ENCODE measurements at places on chromosomes 2 and 18.
A peak's percentile ranks its signal among the peaks of the same experiment; 100 is the strongest.

DNA sequence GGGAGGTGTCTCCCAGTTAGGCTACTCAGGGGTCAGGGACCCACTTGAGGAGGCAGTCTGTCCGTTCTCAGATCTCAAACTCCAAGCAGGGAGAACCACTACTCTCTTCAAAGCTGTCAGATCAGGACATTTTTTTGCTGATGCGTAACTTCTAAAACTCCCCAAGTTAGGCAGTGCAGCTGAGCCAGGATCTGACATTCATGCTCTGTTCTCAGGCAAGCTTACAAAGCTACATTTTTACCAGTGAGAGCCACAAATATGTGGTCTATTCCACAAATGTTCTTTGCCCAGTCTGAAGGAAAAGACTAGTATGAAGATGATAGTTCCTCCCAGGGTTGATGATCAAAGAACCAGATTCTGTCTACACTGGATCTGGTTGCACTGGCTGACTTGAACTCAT, 184.1 kb downstream of the MTCL1 start:
- DNase-seq: no peak

GRCh38 chr2:69191634-69192033, 178.7 kb downstream of the ANTXR1 start:
- no peak for DNase-seq

- DNase-seq: no peak
These were observed 11.8 kb upstream of the FN1 start for GRCh38 chr2:215447673-215448081.

DNA sequence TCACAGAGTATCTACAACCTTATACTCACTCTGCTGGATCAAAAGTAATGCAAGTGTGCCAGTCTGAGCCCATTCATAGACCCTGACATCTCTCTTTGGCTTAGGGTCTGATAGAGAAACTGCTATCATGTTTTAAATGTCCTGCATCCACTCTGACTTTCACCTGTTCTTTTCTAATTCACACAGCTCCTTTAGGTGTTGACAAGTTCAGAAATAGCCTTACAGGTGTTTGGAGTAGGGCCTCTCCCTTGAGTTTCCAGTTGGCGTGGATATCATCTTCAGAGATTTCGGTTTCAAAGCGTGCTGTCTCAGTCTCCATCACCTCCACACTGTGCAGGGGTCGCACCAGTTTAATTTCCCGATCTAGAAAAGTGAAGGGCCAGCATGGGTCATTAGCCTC, 150.3 kb downstream of the PLEKHA3 start:
- DNase-seq: no peak

DNA sequence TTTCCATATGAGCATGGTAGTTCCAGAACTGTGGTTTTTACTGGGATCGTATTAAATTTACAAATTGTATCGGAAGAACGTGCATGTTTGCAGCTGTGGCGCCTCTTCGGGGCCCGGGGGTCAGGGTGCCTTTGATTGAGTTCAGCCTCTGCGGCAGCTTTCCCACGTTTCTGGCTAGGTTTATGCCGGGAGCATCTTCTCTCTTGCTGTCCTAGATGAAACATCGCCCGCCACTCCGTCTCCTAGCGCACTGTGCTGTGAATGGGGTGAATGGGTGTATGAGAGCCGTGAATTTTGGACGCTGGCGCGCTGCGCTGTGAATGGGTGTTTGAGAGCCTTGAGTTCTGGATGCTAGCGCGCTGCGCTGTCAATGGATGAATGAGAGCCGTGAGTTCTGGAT, 12.3 kb downstream of the PDCD1 start:
- DNase-seq: no peak

DNA sequence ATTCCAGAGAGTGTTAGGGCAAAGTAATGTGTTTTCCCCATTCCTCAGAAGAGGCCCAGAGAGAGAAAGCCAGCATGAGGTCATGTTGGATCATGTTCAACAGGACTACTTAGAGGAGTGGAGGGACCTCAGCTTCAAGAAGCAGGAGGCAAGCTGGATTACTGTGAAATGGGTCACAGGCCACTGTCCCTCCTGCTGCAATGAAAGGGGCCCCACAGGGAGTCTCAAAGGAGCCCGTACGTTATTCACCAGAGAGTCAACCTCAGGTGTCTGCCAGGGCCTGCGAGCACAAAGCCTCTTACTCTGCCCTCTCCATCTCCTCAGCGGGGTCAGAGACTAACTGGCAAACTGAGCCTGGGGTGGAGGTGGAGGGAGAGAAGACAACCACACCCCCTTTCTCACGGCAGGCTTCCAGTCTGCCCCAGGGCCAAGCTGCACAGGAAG, 27.2 kb upstream of the ACYP2 start:
- DNase-seq: no peak

- no peak for DNase-seq
These were observed 103.5 kb downstream of the LBH start for GRCh38 chr2:30334762-30335363.

GRCh38 chr2:205474741-205475415, 207.4 kb upstream of the NRP2 start:
- no peak for DNase-seq

DNA sequence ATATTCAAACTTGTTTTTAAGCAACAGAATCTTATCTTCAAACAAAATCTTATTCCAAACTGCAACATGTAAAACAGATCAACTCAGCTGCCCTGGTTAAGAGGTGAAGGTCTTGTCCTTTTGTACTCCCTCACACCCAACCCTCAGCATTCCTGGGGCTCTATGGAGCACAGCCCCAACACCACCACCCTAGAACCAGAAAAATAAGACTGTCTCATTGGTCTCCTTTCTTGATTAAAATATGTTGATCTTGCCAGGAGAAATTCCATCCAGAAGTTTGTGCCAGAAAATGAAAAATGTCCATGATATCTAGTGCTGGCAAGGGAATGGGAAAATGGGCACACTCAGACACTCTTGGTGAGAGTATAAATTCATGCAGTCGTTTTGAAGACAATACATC, 62.1 kb upstream of the TMEM17 start:
- no peak for DNase-seq

GRCh38 chr2:121818546-121818945, 63.1 kb downstream of the TSN start:
- DNase-seq: no peak

- no peak for DNase-seq
These were observed 44.0 kb downstream of the IRS1 start for GRCh38 chr2:226755631-226756030.

- DNase-seq: no peak
These were observed 27.6 kb downstream of the TMEM185B start for GRCh38 chr2:120195553-120195952.

DNA sequence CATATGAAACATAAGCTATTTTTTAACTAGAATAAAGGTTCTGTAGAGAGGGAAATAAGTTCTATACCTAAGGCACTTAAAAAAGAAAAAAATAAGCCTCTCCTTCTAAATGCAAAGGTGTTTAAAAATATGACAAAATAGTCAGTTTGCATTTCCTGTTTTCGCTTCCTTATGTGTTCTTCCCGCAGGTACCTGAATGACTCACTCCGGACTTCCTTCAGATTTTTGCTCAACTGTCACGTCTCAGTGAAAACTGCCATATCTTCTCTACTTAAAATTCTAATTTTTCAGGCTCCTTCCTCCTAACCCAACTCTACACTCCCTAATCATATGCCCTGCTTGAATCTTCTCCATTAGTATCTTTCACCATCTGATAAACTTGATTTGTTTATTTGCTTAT, 1333.1 kb downstream of the LRP1B start:
- DNase-seq: no peak

DNA sequence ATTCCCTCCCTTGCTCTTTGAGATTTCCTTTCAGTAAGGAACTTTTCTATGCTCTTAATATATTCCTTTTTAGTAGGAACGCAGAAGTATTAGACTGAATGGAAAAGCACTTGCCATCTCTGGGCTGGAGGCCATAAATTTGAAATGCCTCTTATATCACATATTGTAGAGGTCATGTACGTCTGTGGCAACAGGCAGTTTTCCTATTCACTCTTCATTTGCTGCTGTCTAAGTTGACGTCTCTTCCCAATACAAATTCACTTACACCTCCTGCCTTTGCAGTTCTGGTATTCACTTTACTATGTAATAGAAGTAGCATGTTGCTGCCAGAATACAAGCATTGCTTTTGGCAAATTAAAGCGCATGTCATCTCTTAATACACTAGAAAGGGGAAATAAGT, 34.7 kb downstream of the MGAT4A start:
- no peak for DNase-seq

DNA sequence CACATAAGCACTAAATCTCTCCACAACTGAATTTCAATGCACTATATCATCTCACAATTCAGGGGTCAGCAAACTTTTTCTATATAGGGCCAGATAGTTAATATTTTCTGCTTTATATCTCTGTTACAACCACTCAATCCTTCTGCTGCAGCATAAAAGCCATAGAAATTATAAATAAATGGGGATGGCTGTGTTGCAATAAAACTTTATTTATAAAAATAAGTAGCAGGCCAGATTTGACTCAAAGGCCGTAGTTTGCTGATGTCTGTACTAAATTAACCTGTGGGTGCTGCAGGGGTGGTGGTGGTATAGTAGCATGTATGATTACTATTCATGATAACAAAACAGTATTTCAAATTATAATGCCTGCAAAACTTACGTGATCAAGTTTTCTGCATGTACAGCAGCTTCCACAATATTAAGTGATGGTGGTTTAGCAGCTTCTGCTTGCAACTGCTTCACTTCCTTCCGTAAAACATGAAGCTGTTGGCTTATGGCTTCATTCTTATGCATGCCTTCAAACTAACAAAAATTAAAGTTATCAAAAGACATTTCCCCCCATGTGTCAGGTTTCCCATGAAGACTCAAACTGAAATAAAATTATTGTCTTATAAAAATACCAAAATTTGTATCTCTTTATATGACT, 64.1 kb downstream of the SIGLEC15 start:
- no peak for DNase-seq

DNA sequence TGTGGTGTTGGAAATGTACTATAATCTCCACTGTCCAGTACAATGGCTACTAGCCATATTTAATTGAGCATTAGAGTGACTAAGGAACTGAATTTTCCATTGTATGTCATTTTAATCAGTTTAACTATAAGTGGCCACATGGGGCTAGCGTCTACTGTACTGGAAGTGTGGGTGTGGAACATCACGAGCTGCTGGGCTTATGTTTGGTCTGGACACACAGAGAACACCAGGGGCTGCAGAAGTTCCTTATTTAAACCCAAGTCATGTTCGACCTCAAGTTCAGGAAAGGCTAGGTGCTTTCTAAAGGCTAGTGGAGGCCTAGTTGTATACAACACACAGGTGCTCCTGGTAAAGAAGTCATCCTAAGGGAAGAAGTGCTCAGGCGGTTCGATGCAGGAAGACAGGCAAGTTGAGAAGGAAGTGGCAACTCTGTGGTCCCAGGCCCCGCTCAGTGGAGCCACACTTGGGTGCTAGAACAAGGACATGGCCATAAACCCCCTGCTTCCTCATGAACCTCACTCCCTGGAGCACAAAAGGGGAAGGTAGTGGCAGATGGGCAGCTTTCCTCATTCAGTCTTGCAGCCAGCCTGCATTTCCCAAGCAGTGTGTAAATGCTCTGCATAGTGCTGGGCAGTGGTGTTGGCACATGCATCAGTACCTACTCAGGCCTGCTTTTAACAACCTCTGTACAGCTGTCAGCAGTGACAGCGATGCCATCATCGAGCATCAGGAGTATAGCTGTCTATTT, 13.3 kb downstream of the LGALSL start:
- no peak for DNase-seq

GRCh38 chr2:38947241-38948239, 57.9 kb downstream of the ARHGEF33 start:
- peak; percentile 62 for DNase-seq

GRCh38 chr2:27270670-27271069, 4.6 kb upstream of the DNAJC5G start:
- DNase-seq: no peak

- DNase-seq: no peak
These were observed 8.0 kb upstream of the CDK15 start for GRCh38 chr2:201798252-201798913.

GRCh38 chr18:13513481-13513880, 212.9 kb downstream of the FAM210A start:
- DNase-seq: no peak

GRCh38 chr2:95025406-95026319, at the start of gene MAL:
Gene MAL, plus strand, starts transcription at chr2:95025708. Its CDS starts 85 bp downstream, at chr2:95025793.
- DNase-seq: peak; percentile 32

GRCh38 chr18:35130236-35130635, 89.0 kb downstream of the MAPRE2 start:
- DNase-seq: no peak

Data from hematopoietic multipotent progenitor cell (in vitro differentiated cells).